ENCODE measurements at places on chromosomes 16 and 17. TPM values are rescaled to one million over a fixed set of nuclear protein-coding genes. Genes with fewer than 3 reads are reported as not detected.

GRCh38 chr16:9092978-9093344 is 1.5 kb downstream of the HAPSTR1 start:
- no peak for DNase-seq

DNA sequence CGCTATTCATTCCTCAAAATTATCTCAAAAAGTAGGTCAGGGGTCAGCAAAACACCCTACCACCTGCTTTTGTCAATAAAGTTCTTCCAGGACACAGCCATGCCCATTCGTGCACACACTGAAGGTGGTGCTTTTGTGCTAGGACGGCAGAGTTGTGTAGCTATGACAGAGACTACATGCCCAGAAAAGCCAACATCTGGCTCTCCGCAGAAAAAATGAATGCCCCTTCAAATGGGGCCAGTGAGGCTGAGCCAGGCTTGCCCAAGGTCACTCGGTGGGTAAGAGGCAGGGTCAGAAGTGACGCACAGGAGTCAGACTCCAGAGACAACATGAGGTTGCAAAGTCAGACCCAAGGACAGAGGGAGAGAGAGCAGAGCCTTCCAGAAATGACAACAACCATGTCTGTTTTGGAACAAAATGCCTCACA is 200.1 kb downstream of the XYLT1 start:
- no peak for DNase-seq

Gene LDHD
- 65.6 TPM for total RNA-seq

Gene KRTAP2-2
- not detected for total RNA-seq

- no peak for DNase-seq
Measured at GRCh38 chr17:58970609-58971450, 135.8 kb downstream of the TRIM37 start.
